Stimulated activated CD8-positive, alpha-beta memory T cell treated with anti-CD3 and anti-CD28 coated beads, Interleukin-2, amount 100 ng/mL, for 1 hour (primary cell): ENCODE measurements at places on chromosomes 1 and 21.

- DNase-seq = no peak
Observed at GRCh38 chr1:147837129-147837963, 65.2 kb upstream of the GJA8 start.

DNA sequence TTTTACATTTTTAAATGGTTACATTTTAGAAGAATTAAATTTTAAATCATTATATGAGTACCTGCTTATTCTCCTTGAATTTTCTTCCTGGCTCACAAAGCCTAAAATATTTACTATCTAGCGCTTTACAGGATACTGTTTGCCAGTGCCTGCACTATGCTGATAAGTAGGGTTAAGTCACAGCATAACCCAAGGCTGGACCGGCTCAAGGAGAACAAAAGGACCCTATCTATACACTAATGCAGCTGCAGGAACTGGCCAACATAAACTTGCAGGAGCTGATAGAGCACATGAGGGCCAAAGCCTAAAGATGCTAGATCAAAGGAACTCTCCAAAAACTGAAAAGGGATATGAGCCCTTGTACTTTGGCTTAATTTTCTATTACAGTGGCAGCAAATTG is 1086.9 kb upstream of the TMPRSS15 start:
- no peak for DNase-seq

GRCh38 chr1:212643877-212644276 is 35.3 kb downstream of the ATF3 start:
- no peak for DNase-seq

DNA sequence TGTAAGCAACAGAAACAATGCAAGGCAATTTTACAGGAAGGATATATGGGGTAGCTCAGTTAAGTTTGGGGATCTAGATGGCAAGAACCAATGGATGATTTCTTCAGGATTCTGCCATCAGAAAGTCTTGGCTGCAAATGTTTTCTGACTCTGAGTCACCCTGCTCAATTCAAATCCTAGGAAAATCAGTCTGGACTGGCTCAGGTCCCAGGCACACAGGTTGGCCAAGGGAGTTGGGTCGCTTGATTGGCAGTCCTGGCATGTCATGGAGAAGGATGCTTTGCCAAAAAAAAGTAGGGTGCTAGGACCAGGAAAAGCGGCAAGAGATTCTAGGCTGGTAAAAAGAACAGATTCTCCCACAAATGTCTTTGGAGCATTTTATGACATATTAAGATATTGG is 28.9 kb upstream of the S1PR1 start:
- DNase-seq = no peak

- no peak for DNase-seq
Observed at GRCh38 chr1:37040261-37040660, 5.9 kb upstream of the GRIK3 start.

DNA sequence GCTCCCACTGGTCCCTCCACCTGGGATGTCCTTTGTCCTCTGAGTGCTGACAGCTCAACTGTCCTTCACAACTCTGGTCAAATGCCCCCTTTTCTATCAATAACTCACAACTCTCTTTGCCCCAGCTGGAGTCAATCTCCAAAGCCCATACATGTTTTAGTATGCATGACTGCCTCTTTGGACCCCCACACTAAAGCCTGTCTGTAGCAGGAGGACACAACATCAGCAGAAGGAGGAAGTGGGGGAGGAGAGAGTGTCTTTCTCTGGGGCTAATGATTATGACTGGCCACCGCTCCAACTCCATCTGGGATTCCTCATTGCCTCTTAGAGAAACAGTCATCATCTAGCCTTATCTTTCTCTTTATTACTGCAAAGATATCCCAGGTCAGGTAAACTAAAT is 186.6 kb upstream of the FGGY start:
- DNase-seq = no peak
